Jurkat, Clone E6-1 (cell line): ENCODE measurements at places on chromosomes 4 and X.

GRCh38 chr4:148061141-148061481, 329.2 kb downstream of the ARHGAP10 start:
- no peak for DNase-seq

GRCh38 chrX:7948483-7948882, 21.3 kb upstream of the PNPLA4 start:
- no peak for DNase-seq

DNA sequence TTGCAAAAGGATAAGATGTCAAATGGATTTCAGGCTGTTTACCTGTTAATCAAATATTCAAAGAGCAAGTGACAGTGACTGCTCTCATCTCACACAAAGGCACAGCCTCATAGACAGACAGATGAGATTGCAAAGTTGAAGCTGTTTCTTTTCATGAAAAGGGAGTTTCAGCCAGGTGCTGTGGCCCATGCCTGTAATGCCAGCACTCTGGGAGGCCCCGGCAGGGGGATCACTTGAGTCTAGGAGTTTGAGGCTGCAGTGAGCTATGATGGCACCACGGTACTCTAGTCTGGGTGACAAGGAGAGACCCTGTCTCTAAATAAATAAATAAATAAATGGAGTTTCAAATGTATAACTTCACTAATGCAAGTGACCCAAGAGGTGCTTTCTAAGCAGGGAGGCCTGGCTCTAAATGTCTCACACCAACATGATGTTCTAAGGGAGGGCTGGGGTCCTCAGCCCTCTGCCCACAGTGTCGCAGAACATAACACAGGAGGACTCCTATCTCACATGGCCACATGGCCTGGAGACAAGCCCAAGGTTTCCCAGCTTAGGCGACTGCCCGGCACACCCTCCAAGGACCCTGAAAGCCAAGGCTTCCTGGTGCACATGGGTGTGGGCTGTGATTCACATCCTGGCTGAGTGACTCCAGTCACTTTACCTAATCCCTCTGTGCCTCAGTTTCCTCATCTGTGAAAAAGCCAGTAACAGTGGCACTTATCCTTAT, 26.8 kb downstream of the PPP2R2C start:
- no peak for DNase-seq

DNA sequence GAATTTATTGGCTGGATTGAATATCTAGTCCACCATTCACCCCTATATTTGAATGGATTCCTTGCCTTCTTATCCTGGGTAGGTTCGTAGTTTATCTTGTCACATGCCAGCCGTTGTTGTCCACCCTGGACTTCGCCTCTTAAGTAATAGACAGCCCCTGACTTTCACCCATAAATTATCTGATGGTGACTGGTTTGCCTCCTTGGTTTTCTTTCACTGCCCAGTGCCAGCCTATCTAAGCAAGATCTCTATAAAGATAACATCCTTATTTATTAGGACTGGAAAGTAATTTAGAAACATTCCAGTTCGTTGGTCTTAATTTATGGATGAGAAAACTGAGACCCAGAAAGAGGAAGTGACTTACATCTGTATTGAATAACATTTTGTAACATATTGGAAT, 410.3 kb downstream of the RPA4 start:
- no peak for DNase-seq

- no peak for DNase-seq
Observed at GRCh38 chr4:72779241-72779640, 210.2 kb upstream of the ADAMTS3 start.

DNA sequence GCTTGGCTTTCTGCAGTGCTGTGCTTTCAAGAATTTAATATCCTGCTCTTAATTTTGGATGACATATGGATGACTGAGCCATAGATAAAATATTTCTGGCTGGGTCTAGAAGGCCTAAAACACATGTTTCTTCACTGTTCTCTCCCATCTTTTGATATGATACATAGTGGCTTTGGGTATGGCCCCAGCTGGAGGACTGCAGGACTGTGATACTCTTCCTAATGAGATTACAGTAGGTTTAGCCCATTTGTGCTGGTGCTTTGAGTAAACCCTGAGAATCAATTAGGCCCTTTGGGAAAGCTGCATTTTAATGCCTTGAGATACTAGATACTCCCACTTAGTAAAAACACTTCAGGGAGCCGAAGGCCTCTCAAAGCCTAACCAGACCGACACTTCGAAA, 38.0 kb downstream of the KIT start:
- no peak for DNase-seq

DNA sequence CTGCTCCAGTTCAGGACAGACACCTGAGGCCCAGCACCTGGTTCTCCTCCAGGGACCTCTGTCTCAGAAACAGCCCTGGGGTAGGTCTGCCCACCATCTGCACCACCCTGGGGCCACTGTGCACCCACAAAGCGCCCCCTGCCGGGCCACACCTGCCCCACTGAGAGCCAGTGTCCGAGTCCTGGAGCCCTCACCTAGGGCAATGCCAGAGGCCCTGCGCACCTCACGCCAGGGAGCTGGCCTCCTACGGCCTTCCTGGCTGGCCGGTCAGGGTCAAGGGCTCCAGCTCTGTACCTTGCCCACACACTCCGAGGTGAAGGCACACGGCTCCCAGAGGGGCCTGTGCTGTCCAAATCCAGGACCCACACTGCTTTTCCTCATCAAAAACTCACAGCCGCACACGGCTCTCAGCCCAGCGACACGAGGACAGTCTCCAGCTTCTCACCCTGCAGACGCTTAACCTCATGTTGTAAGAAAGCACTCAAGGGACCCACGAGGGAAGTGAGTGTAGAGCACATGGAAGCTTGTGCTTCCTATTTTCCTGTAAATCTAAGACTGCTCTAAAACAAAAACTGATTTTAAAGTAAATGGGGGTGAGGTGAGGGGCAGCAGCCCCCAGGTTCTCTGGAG, 5.4 kb downstream of the CTBP1 start:
- no peak for DNase-seq

- no peak for DNase-seq
Observed at GRCh38 chrX:48548871-48549270, 9.4 kb downstream of the TBC1D25 start.

- DNase-seq: peak; percentile 83
Observed at GRCh38 chr4:8440492-8441311, at the start of the genes ACOX3 and TRMT44. TSS of gene ACOX3 (minus strand) at chr4:8440723. CDS start at chr4:8416521, 24,202 bp downstream. TSS of gene TRMT44 (plus strand) at chr4:8440777. CDS start at chr4:8440823, 46 bp downstream.

DNA sequence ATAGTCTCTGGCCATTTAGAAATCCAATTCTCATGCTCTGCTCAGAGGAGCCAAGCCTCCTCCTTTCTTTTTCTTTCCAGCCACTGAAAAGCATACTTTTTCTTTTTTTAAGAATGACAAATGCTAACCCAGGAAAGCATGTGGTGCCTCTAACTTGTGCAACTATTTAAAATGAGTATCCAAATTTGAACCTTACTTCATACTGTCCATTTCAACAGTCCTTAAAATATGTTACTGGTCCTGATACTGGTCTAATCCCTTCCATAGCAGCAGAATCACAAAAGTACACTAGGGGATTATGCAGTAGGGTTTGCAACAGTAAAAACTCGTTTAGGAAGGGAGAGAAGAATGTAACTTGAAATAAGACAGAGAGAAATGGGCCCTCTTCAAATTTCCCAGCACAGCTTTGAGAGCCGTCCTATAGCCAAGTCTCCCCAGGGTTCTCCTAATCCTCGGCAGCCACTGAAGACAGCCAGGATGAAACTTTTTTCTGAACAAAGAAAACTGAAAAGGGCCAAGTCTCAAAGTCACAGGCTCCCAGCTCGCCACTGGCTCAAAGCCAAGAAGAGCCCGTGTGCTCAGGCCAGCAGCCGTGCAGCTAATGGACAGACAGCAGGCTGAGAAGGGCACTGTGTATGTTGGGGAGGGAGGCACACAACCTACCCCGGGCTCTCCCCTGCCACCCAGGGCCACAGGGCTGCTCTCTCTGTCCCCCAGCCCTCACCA, 39.5 kb downstream of the GPC4 start:
- DNase-seq: no peak

DNA sequence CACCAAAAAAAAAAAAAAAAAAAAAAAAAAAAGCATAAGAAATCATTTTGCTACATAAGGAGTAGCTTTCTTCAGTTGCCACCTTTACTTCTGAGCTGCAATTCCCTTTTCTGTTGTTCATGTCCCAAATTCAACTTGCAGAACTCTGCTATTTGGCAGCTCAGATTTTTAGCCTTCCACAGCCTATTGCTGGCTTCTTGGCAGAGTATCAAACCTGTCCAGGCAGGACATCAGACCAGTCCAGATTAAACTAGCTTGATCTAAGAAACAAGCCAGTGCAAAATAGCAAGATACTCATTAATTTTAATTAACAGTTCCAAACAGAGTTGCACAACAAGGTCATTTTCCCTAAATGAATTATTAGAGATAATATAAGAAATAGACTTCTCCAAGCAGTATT, 123.6 kb upstream of the NR3C2 start:
- no peak for DNase-seq

GRCh38 chr4:26503844-26504243, 13.6 kb upstream of the CCKAR start:
- no peak for DNase-seq

DNA sequence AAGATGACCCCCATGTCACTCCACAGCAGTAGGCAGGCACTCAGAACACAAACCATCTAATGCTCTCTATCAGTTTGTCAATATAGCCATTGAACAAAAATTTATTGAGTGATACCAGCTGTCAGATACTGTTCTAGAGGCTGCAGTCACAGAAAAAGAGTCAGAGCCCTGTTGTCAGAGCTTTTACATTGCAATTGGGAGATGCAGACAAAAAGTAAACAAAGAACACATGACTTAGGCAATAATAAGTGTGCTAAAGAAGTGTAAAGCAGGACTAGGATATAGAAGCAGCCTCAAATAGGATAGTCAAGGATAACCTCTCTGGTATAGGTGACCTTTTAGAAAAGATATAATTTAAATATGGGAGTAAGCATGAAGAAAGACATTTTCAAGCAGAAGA, 8.9 kb downstream of the HTN1 start:
- DNase-seq: no peak

GRCh38 chr4:149785696-149786431, 29.8 kb downstream of the IQCM start:
- no peak for DNase-seq

GRCh38 chr4:88012647-88013046, 5.2 kb downstream of the PKD2 start:
- DNase-seq: no peak

GRCh38 chrX:72255864-72256263, 17.0 kb upstream of the ERCC6L start:
- no peak for DNase-seq

- DNase-seq: peak; percentile 54
Observed at GRCh38 chr4:962231-963208, 10.8 kb downstream of the DGKQ start.
